ENCODE measurements at places on chromosomes 2 and 18.

GRCh38 chr2:176763130-176763529, 449.5 kb upstream of the HNRNPA3 start:
- DNase-seq = no peak

- no peak for DNase-seq
These were observed 82.0 kb upstream of the NEDD4L start for GRCh38 chr18:57961876-57962505.

GRCh38 chr2:96258166-96259022, 7.4 kb downstream of the TMEM127 start:
- DNase-seq = no peak

DNA sequence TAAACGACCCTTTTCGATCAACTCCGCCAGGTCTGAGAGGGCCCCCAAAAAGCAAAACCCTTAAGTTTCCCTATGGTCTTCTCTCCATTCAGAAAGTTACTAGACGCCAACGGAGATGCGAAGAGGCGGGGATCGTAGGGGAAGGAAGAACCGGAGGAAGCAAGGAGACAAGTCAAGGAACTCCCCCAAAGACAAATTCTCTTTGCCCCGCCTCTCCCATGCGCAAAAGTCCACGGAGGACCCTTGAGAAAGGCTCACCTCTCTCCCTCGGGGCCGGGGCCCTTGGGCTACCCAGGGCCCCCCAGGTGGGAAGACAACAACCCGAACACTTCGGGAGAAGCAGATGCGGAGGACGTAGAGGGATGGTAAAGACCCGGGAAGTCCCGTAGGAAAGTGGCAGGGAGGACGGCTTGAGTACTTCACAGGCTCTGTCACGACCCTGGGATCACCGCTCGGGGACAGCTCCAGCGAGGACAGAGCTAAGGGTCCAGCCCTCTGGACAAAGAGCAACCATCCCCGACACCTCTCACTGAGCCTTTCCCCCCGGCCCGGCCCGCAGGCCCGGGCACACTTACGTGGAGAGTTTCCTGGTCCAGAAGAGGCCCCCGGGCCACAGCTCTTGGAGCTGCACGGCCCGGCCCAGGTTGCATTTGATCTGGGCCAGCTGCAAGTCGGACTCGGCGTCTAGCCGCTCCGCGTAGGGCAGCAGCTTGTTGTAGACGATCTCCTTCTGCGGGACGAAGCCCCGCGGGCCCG, 647 bp downstream of the PSME4 start:
- DNase-seq = no peak

DNA sequence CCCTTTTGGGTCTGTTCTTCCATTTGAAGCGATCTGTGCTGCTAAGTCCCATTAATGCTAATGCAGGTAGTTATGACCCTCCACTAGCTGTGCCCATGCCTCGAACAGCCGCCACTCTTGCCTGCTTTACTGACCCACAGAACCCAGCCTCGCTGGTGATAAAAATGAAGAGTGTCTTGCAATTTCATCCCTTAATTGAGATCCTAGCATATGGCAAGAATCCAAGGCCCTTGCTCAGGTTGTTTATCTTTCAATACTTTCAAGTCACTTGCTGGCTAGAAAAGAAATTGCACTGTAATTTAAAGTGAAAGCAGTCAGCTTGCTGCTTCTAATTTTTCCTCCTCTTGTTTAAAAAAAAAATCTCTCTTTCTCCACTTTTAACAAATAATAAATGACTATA, 73.6 kb downstream of the ZNF521 start:
- DNase-seq = no peak

DNA sequence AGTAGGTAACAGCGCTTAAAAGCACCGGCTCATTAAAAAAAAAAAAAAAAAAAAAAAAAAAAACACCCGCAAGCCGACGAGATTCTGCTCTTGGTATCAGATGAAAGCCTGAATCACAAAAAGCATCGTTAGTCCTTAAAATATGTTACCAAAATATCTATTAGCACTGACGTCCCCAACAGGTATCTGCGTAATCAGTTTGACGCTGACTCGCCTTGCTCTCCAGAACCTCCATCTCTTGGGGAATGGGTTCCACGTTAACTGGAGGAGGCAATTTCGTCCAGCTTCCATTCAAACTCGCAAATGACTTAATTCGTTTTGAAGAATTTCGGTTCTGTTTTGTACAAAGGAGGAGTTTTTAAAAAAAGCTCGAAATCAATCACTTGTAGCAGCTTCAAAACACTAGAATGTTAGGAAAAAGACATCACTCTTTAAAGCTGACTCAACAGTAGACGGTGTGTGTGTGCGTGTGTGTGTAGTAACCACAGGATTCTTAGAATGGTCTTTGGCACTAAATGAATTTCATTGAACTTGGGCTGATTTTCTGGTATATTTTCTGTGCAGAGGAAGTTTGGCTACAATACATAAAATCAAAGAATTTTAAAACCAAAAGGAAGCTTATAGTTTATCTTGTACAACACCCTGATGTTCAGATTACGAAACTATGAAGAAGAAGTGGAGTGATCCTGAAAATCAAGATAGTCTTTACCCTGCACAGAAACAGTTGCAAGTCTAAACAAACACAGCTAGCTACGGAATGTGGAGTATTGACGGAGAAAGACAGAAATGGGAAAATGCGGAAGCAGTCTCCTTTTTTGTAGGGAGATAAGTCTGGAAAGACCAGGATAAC, 1.1 kb upstream of the PGAP1 start:
- peak; percentile 25 for DNase-seq

DNA sequence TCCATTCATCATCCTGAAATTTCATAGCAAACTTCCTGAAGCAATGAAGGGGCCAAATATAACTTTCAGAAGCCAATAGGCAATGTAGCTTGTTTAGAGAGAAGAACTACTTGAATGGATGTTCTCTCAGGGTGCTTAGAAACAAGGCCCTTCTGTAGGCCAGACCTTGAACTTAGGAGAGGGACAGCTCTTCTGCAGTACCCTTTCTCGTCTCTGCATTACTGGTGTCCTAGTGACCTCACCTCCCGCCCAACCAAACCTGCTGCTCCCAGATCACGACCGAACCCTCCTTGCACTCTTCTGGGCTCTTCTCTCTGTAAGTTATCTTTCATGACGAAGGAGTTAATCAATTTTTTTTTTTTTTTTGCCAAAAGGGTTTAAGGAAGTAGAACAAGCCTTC, 543.9 kb downstream of the TDRD15 start:
- DNase-seq = no peak

- DNase-seq = no peak
These were observed 246.2 kb downstream of the XIRP2 start for GRCh38 chr2:167134381-167135072.

GRCh38 chr2:71608441-71608840, 155.1 kb downstream of the DYSF start:
- no peak for DNase-seq

DNA sequence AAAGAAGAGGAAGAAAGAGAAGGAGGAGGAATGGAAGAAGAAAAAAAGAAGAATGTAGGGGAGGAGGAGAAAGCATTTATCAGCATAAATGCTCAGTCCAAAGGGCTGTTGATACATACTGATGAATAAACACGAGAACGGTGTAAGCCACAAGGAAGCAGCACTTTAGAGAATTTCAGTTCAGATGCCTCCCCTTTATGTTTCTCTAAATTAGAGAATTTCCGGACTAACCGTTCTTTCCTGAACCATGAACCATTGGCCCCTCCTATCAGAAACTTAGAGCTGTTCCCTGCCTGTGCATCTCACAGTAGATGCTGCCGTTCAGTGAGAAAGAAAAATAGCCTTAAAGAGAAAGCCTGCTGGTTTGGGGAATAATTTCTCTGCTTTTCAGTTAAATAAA, 49.2 kb upstream of the TUBA3D start:
- DNase-seq = no peak

GRCh38 chr2:196592331-196592910, 47.1 kb upstream of the CCDC150 start:
- DNase-seq = no peak

GRCh38 chr2:176297067-176297466, 27.8 kb downstream of the MTX2 start:
- no peak for DNase-seq

DNA sequence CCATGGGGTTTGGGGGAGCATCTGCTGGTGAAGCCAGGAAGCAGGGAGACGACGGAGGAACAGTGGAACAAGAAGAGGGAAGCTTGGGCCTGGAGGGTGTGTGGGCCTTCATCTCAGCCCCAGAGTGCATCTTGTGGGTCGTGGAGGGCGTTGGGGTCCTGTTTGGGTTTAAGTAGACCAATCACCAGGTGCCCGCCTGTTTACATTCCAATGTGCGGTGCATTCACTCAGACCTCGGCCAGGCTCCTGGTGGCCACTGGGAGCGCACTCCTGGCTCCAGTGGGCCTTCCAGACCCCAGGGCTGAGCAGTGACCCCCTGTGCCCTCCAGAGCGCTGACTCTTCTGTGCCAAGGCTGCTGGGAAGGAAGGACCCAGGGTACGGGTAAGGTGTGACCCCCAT, 293.7 kb downstream of the NDUFA10 start:
- no peak for DNase-seq

DNA sequence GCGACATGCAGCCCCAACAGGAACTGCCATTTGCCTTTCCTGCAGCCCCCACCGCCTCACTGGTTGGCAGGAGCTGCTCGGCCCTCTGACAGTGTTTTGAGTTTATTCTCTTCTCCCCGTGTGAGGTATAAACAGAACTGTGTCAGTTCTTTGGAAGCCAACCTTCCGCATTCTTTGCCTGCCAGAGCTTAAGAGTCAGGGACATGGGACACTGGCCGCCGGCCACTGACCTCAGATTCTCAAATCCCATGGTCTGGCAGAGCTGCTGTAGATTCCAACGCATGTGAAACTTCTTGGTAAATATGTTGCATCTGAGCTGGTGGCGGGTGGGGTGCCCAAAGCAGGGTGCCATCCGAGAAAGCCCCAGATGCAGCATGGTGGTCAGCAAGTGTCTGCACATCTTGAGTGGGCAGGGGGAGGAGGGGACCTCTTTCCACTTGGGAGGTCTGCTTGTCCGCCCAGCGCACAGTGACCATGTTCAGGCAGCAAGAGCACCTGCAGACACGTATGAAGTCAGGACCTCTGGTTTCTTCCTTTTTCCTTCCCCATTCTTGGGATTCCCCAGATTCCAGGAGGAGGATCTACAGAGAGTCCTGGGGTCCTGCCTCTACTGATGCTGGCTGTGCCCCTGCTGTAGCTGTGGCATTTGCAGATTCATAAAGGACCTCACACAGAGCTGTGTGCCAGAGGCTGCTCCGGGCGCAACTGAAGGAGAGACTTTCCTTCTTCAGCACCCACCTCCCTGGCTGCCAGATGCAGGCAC, 23.8 kb downstream of the ASB18 start:
- DNase-seq = no peak

DNA sequence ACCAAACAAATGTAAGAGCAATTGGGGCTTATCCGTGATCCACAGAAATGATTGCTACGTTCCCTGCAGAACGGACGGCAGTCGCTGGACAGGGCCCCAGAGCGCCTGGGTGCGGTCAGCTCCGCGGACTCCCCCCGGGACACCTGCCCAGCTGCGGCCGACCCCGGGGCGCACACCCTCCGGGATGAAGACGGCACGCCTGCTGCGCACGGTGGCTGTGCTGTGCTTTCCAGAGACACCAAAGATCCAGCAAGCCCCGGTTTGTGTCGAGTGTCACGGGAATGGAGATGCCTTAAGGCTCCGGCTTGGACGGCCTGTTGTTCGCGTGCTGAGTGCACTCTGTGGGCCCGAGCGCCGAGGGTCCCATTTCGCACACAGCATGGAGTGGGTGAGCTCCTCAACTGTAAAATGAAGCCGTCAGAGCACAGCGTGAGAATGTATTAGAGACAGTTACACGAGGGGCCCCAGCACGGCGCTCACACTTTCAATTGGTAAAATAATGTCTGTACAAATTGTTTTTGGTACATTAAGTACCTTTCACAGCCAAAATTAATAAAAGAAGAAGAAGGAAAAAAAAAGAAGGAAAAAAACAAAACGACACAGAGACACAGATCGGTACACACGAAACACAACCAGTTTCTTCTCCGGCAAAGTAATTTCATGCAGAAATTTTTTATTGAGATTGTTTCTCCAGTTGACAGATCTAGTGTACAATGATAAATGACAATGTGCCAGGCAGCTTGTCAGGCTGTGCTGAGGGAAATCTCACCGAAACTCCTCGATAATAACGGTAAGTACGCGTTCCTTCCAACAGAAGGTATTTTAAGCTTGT, 615.8 kb upstream of the SALL3 start:
- no peak for DNase-seq

GRCh38 chr2:96811917-96812316, 4.2 kb upstream of the CNNM3 start:
- no peak for DNase-seq

DNA sequence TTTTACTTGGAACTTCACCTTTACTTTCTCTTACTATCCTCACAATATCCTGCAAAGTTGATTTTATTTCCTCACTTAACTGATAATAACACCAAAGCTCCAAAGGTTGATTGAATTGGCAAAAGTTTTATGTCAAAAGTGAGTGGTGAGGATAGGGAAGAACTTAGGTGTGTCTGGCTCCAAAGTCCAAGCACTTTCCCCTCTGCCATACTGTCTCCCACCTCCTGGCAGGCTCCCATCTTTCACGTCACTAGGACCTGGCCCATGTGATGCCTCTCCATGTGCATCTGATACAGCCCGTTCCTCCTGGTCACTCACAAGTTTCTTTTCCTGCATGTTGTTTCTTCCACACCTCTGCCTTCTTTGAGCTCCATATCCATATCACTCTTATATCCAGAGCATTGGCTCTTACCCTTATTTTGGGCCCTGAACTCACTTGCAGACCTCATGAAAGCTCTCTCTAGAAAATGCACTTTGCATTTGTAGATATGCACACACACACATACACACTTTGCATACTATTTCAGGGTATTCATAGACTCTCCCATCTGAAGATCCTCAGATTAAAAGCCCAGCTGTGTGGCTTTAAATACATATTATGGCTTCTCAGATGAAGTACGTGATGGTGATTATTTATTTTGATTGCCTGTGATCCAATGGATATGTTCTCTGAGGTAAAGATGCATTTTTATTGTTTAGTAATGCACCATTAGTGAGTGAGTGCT, 12.3 kb downstream of the MEP1B start:
- DNase-seq = no peak

GRCh38 chr2:17821535-17822444, 5.5 kb downstream of the MSGN1 start:
- DNase-seq = no peak

DNA sequence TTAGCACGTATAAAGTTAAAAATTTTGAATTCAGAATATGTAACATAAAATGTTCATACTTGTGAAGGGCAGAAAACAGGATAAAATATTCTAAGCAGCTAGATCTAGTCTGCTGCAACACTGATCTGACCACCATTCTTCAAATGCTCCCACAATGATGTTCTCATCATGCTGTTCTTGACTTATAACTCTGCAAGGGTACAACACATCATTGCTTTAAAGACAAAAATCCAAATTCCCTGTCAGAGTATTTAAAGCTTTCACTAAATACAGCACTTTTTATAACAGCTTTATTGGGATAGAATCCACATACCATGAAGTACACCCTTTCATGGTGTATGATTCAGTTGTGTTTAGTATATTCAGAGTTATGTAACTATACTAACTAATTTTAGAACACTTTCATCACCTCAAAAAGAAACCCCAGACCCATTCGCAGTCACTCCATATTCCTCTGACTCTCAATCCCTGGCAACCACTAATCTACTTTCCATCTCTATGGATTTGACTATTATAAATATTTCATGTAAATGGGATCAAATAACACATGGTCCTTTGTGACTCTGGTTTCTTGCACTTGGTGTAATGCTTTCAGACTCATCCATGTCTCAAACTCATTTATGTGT, 56.4 kb downstream of the MAP4K3 start:
- no peak for DNase-seq

Data from stimulated activated CD4-positive, alpha-beta T cell treated with anti-CD3 and anti-CD28 coated beads, Interleukin-12 subunit alpha, Interleukin-12 subunit beta, amount 100 ng/mL, for 4 hours (primary cell).